ENCODE measurements at places on chromosomes 12 and 14.

- DNase-seq = peak; percentile 77
These were observed 18.9 kb upstream of the SMUG1 start for GRCh38 chr12:54207539-54208294.

- no peak for DNase-seq
These were observed 1489.4 kb downstream of the AACS start for GRCh38 chr12:126554625-126555024.

- DNase-seq = no peak
These were observed 7.6 kb upstream of the SERPINA1 start for GRCh38 chr14:94395888-94396574.

DNA sequence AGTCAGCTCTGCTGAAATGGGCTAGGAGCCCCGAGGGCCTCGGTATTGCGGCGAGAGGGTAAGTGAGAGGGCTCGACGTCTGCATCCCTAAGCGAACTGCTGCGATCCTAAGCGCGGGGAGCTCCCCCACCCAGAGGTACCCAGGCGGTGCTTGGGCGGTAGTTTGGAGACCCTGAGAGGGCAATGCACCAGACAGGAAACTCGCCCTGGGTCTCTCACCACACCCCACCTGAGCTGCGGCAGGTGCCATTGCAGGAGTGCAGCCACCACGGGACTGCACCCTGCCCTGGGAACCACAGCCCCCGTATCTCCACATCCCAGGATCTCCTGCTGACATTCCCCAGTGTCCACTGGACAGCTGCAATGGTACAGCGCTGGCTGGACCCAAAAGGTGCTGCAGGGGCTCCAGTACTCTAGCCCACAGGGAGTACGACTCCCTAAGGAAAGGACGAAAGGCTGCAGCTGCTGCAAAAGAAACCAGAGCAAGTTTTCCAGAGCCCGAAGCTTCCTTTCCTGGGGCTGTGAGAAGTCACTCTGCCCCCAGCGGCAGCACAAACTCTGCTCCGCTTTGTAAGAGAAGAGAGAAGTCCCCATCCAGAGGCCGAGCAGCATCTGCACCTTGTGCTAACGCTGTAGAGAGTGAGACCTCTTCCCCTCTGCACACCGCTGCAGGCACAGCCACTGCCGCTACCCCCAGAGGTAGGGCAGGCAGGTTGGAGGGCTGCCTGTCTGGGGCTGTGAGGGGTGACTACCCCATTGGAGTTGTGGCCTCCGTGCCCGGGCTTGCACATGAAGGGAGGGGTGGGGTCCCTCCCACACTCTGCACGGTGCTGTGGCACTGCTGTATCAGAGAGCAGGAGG, 31.1 kb upstream of the MON2 start:
- peak; percentile 92 for DNase-seq

GRCh38 chr14:71776471-71777360, 155.5 kb upstream of the RGS6 start:
- DNase-seq = peak; percentile 47

DNA sequence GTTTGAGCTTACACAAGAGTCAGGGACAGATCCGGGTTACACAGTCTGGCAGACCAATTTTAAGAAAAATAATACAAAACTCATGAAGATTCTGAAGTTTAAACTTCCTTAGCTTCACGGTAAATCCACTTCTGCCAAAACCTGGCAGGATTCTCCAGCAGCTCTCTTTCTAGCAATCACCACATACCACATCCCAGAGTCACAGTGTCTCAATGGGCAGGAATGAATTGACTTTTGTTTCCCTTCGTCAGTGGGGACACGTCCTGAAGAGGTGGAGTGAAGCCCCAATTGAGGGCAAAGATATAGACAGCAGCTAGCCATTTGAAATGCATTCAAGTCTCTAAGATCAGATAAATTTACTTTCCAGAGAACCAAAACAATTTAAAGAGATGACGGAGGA, 117.1 kb upstream of the ARHGAP5 start:
- DNase-seq = no peak

Data from hematopoietic multipotent progenitor cell treated with erythropoietin and hydrocortisone succinate and interleukin-3 and kit ligand, for 4 days (in vitro differentiated cells).